ENCODE measurements at places on chromosomes 12 and 14. TPM values are rescaled to one million over a fixed set of nuclear protein-coding genes. Genes with fewer than 3 reads are reported as not detected.

C12orf50 gene
- not detected for total RNA-seq

AHNAK2 gene
- total RNA-seq, result 31.8 TPM

L2HGDH gene
- 3.6 TPM for total RNA-seq

OR6J1 gene
- not detected for total RNA-seq

PLBD2 gene
- total RNA-seq, result 64.8 TPM

TNS2 gene
- 76.0 TPM for total RNA-seq

TSFM gene
- total RNA-seq, result 18.3 TPM

GUCY2C gene
- total RNA-seq, result not detected

- DNase-seq, result no peak
Observed at GRCh38 chr12:77133566-77133965, 68.2 kb upstream of the E2F7 start.

- DNase-seq, result no peak
Observed at GRCh38 chr14:106564058-106564643, 1037.8 kb downstream of the TMEM121 start.

DNA sequence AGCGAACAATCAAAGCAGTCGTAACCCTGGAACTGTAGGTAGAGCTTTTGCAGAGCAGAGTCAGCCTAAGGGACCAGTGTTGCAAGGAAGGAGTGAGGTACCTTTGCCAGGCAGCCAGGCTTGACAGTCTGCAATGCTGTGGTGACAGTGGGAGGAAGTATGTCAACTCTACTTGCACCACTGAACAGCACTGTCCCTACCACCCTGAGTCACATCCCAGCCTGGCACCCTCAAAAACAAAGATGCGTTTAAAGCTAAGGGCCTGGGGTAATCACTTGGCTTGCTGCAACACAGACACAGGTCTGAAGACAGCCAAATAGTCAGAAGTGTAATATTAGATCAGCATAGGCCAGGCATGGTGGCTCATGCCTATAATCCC lies 141.9 kb downstream of the DPF3 start:
- no peak for DNase-seq

DNA sequence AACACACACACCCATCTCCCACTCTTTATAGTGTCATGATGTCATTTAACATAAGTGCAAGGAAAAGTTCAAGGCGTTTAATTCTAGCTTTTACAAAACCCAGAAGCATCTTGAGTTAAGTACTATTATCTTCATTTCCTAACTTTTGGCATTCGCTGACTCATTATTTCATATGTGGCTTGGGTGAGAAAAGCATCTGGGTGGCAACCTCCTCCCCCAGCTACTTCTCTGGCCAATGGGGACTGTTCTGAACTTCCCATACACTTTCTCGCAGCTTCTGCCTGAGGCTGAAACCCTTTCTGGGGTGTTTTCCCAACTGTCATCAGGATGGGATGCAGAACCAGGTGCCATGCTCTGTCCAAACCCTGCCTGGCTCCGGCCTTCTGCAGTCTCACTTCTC lies 2.8 kb upstream of the MARK3 start:
- DNase-seq, result peak; percentile 87

- DNase-seq, result peak; percentile 82
Observed at GRCh38 chr12:76020731-76021672, 10.6 kb downstream of the PHLDA1 start.

- no peak for DNase-seq
Observed at GRCh38 chr12:59660921-59661597, 65.2 kb downstream of the SLC16A7 start.

- peak; percentile 54 for DNase-seq
Observed at GRCh38 chr14:32576088-32576795, 247.1 kb downstream of the AKAP6 start.

DNA sequence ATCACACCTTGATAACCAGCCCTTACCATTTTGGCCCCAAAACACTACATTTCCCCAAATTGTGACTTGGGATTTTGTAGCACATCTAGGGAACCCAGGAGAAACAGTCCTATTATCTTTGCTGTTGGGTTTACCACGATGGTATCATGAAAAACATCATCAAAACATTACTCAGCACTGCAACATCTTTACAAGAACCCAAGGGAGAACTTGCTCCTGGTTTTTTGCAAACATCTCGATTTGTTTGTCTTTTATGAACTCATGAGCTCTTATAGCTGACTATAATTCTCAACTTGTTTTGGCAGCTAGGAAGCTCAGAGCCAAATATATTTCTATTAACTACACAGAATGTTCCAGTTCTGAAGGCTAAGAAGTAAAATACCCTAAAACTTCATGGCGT lies 65.7 kb downstream of the TBX5 start:
- no peak for DNase-seq

- DNase-seq, result no peak
Observed at GRCh38 chr14:54682578-54682977, 115.7 kb downstream of the SAMD4A start.

DNA sequence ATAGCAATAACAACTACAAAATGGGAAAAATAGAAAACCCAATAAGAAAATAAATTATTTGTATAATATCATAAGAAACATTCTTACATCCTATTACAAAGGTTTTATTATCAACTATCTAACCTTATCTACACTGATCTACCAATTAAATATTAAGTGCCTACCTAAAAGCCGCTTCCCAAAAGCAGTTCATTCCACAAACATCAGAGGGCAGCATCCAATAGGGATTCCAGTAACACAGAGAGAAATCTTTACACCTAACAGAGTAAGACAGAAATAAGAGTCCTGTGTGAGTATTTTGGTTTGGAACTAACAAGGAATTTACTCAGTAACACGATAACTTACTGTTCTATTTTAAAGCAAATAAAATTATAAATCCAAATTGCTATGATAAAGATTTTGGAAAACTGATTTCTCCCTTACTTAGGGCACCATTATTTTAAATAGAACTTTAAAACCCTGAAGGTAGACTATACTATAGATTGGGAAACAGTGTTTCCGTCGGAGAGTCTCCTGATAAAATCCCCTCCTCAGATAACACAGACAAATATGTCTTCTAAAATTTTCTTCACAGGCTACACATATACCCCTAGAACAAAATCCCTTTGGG lies 15.0 kb downstream of the GXYLT1 start:
- peak; percentile 64 for DNase-seq

DNA sequence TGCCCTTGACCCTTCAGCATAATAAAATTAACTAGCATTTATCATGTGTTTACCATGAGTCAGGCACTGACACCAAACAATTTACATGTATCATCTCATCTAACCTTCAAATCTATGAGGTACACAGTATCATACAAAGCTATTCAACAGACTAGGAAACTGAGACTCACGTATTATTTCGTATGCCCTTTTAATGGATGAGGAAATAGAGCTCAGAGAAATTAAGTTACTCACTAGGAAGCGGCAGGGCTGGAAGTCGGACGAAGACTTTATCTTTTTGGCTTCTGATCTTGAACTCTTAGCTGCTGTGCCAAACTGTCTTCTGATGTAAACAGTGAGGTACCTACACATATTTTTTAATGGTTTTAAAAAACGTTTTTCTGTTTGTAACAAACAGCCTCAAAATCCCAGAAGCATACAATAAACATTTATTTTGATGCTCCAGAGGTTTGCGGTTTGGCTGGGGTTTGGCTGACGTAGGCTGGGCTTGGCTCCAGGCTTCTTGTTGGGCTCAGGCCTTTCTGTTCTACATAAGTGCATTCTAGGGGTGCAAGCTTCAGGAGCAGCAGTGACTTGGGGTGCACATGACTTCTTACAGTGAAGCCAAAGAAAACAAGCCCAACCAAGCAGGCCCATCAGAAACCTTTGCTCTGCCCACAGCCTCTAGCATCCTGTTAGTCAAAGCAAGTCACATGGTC lies 184.7 kb downstream of the TBX5 start:
- DNase-seq, result no peak

DNA sequence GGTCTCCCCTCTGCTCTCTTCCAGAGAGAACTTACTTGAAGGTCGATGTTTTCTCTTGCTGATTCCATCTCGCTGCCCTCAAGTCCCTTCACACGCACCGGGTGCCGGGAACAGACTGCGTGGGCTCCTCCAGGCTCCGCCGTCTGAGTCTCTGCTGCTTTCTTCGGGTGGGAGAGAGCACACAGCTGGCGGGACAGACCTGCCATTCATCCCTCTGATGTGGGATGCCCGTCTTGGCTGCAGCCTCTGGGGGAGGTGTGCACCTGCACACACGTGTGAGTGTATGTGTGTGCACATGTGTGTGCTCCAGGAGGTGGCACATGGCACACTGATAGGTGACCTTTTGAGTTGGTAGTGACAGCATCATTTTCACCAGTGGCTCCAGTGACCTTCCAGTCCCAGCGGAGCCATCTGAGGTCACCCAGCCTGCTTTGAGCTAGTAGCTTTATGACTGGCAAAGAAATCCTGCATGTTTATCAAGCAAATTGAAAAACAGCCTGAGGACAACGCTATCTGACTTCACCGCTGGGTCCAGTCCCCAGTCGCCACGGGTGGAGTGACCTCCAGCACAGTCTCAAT lies at the start of gene NINJ2:
NINJ2 (minus strand) TSS at position 153 of the 579 bp plus-strand sequence; CDS start at position 68, 85 bp downstream.
- peak; percentile 72 for DNase-seq

DNA sequence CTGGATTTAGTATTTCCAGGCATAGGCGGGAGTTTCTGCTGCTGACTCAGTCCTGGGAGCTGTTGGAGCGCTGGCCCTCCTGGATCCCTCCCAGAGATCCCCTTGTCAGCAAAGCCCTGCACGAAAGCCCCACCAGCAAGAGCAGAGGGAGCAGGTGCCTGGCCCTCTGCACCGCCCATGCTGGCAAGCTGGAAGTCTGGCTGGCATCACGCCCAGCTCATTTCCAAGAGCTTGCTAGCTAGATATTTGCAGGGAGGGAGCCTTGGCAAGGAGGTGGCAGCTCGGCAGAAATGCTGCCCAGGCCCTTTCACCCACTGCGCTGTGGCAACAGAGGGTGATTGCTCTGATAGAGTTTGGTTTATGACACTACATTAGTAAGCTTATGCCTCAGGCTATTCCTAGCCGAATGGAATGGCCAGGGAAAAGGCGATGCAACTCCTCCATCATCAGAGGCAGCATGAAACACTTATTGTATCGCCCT lies 193.9 kb downstream of the EMP1 start:
- DNase-seq, result peak; percentile 69

DNA sequence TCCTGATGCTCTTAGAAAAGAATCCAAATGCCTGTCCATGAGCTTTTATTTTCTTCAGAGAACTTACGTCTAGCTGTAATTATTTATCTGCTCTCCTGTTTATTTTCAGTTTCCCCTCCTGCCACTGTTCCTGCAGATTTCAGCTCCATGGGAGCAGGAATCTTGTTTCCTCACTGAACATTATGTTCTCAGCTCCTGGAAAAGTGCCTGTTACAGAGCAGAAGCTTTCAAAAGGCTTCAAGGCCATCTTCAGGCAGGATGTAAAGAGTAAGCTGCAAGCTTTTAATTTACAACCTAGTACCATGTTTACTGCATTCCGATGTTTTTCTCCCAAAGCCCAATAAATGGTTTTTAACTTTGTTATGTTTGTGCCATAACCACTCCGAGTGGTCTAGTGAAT lies 98.4 kb upstream of the BTG1 start:
- no peak for DNase-seq

DNA sequence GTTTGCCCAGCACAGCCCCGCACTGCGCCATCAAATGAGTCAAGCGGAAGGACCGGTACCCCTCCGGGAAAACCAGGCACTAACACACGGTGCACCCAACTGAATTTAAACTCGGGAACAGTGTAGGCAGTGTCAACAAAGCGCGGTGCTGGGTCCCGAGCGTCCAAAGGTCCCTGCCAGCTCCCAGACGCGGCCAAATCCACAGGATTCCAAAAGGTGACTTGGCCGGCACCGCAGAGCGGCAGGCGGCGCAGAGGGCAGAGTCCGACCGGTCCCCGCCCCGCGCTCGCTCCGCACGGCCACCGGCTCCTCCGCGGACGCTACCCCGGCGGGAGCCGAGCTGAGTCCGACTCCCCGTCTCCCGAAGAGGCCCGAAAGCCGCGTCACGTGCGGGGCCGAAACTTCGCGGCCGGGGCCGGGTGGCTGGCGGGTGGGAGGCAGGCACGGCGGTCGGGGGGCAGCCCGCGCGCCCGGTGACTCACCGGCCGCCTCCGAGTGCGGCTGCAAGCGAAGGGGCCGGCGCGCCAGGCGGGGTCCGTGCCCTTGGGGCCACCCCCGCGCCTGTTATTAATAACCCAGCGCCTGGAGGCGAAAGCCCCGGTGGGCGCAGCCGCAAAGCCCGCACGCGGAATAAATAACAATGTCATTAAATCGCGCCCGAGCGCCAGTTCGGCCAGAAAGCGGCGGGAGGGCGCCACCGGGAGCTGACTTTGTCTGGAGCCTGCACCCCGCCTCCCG lies 863 bp downstream of the DENND5B start:
- peak; percentile 92 for DNase-seq

DNA sequence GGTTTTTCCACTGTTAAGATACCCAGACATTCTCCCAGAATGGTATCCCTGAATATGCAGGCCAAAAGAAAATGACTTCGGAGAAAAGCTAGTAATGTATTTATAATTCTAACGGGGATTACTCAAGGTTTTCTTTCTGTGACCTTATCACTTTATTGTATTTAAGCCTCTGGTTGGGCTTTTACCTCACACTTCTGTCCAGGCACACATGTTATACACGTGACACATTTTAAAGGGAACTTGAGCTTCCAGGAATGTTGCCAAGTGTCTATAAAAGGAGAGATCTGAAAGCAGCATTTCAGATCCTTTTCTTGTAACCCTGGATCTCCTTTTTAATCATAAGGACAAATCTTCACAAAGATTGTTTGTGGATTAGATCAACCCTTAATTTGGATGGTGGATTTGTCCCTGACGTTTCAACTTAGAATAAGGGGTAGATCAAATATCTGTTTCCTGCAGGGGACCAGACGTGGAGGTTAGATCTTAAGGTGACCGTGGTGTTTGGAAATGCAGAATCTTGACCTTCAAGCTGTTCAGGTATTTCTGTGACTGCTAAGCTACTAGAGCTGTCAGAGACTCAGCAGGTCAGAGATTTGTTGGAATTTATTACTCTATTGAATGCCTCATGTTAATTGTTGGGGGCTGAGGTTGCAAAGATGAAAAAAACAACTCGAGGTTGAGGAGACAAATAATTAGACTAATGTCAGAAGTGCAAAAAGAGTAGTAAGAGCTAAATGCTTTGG lies 1.5 kb downstream of the CIPC start:
- no peak for DNase-seq

- peak; percentile 84 for DNase-seq
Observed at GRCh38 chr14:22986508-22987054, 4.2 kb upstream of the AJUBA start.

Data from osteoblast (primary cell).